RWPE1 (cell line): ENCODE measurements at places on chromosomes 11 and 22.

DNA sequence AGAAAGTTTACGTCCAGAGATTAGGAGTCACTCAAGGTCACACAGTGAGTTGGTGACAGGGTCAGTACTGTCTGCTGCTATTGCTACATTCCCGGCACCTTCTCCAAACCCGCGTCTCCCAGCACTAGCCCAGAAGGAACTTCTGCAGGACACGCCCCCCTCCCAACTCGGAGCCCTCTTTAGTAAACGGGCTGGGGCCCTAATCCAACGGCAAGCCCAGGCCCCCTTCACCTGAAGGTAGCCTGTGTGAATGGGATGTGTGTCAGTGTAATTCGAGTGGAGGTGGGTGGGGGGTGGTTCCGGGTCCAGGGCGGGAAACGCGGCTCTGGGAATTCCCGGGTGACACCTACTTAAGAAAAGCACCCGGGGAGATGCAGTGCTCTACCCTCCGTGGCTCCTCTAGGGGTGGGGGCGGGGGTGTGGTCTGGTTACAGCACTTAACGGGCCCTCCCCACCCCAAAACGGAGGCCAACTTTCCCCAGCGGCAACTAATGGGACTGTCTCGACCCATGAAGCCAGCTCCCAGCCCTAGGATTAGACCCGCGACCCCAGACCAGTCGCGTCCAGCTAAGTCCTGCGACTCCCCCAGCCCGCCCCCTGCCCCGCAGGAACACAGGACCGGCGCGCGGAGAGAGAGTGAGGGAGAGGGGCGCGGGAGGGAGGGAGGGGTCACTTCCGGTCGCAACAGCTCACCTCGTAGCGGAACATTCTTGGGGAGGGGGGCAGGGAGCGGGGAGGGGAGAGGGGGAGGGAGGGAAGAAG lies 468 bp downstream of the PATL1 start:
- DNase-seq, result peak; percentile 68

GRCh38 chr11:9081153-9081552 lies 10.2 kb downstream of the SCUBE2 start:
- DNase-seq, result no peak

- DNase-seq, result no peak
Observed at GRCh38 chr11:107695446-107695845, 16.4 kb downstream of the SLN start.

- no peak for DNase-seq
Observed at GRCh38 chr22:41831383-41831782, 1.5 kb upstream of the SREBF2 start.

DNA sequence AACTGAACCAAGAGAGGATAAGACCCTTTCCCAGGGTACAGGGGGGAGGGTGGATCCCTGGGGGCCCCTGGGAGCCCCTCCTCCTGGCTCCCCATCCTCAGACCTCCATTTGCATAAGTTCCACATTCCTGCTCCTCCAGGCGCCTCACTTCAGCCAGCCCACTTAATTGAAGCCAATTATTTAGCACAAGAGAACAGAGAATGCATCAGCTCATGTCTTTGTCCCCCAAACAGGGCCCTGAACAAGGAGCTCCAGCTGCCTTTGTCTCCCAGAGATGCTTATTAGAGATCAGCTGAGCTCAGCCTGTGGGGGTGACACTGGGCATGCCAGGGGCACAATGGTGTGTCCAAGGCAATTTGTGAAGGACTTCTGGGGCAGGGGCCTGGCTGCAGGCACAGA lies 89.9 kb upstream of the PRDM11 start:
- no peak for DNase-seq
